ENCODE measurements at places on chromosomes 6 and 20.

GRCh38 chr6:140341272-140341671 is 966.8 kb upstream of the CITED2 start:
- DNase-seq, result no peak

DNA sequence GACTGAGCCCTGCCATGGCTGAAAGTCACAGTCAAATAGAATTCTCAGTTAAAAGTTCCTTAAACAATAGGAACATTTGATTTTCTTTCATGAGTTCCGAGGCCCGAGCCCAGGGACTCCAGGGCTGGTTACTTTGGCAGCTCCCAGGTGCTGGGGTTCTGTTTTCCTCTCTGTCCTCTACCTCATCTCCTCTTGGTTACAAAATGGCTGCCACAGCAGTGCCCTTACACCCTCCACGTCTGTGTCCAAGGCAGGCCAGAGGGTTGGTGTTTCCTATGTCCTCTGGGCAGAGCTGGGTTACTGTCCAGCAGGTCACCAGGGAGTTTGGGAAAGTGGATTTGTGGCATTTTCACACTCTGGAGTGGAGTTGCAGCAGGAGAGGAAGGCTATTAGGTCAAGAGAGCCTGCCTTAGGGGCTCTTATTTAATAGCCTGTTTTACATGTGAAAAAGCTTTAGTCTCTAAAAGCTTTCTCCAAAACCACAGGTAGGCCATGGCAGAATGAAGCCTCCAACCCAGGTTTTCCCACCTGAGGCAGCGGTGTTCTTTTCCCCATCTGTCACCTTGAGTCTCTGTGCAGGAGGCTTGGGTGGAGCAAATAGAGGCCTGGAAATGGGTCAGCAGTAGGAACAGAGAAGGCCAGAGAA is 111.0 kb downstream of the DTD1 start:
- DNase-seq, result no peak

- DNase-seq, result no peak
These were observed 94.1 kb downstream of the HIVEP2 start for GRCh38 chr6:142850679-142851423.

DNA sequence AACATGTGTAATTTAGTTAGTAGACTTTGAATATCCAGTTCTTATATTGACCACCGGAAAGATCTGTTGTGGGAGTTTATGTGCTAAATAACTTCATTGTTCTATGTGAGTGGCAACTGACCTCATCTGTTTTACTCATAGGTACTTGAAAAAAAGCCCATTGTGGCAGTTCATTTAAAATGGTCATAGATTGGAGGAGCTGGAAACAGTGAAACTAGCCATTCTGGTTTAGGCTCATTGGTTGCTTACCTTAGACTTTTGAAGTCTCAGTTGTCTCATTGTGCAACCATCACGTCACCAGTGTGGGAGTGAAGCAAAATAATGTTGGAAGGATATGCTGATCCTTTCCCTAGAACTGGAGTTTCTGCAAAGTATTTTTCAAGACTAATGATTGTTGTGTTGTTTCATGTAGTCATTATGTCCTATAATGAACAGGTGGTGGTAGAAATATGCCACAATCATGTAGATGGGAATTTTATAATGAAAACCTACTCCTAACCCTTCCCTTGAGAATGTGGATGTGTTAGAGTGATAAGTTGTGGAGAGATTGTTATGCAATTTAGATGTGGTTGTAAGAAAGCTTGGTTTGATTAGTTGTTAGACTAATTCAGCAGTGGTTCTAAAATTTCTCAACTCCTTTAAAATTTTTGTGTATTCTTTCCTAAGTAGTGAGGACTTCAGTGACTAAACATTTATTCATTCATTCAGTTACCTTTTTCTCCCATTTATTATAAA is 18.3 kb downstream of the DSP start:
- no peak for DNase-seq

DNA sequence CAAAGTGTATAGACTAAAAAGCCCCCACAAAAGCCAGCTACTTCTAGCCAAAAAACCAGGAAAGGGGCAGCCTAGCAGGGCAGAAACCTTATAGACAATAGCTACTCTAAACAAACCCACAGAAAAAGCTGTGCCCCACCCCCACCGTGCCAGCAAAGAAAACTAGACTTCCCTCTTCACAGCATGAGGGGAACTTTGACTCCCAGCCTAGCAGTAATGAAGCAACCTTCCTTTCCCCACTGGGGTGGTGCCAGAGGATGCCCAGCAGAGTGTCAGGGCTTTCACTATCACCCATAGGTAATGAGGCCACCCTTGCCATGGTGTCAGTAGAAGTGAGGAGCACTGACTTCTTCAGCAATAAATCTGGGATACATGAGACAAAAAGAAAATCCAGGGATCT is 99.0 kb upstream of the LGSN start:
- no peak for DNase-seq

All from T follicular helper cell (primary cell).